ENCODE measurements at places on chromosomes 6 and 20.
A peak's percentile ranks its signal among the peaks of the same experiment; 100 is the strongest.

- ATAC-seq, result no peak
Measured at GRCh38 chr6:137819740-137820139, 47.3 kb upstream of the TNFAIP3 start.

DNA sequence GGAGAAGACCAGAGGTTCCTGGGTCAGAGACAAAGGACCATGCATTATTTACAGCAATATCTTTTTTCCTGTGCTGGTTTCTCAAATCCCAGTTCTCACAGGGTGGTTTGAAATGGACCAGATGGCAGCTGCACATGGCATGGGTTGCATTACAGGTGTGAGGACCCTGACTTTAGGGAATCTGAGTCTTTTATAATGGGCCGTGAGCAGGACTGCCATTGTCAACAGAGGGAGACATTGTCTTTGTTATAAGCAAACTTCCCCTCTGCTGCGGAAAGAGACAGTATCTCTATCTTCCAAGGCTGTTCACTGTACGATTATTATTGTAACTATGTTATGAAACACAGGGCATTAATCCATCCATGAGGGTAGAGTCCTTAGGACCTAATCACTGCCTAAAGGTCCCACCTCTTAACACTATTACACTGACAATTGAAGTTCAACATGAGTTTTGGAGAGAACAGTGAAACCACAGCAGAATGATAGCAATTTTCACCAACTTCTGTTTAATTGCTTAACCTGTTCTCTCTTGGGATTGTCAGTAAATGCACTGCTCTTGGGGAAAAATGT is 156.1 kb upstream of the AGPAT4 start:
- no peak for ATAC-seq

DNA sequence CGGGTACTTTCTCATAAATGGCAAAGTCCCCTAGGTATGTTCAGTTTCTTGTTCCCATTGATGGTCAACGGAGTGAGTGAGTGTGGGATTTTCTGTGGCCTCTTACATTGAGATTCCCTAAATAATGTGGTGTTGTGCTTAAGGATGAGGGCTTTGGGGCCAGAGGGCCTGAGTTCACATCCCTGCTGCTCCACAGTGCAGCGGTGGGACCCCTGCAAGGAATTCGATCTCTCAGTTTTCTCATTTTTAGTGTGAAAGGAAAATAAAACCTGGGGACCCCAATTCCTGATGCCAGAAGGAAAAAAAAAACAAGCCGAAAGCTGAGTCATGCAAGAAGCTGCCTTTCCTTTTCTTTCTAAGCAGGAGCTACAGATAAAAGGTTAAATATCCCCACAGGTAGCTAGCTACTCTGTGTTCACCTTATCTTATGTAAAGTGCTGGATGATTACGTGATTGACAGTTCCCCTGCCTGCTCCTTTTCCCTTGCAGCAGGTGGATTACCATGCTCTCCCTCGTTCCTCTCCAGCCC is 120.2 kb upstream of the CLDN20 start:
- ATAC-seq, result no peak

DNA sequence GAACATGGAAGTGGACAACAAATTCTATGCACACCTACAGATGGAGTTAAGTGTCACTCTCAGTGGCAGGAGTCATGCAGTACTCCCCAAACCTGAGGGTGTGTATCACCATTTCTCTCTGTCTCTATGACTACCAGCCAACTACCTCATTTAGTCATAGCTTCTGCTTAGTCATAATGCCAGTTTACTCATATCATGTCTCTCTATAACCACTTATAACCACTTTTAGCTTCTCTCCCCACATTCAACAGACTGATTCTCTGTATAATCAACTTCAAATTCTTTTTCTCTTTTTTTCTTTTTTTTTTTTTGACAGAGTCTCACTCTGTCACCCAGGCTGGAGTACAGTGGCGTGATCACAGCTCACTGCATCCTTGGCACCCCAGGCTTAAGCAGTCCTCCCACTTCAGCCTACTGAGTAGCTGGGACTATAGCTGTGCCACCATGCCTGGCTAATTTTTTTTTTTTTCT is 13.8 kb upstream of the GTF3C6 start:
- peak; percentile 100 for ATAC-seq

DNA sequence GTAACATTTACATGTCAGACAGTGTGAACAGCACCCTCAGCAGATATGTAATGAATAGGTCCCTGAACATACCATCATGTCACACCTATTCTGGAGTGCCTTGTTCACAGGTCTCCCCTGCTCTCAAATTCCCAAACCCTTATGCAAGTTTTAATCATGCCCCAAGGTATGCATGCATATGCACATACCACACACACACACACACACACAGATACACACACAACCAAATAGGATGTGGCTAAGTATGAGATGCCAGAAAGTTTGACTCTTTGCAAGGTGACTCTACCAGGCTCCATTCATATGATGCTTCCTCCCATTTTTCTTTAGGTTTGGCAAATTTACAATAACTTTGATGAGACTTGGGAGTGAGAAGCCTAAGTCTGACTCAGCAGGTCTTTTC is 243.8 kb upstream of the IRAK1BP1 start:
- no peak for ATAC-seq

DNA sequence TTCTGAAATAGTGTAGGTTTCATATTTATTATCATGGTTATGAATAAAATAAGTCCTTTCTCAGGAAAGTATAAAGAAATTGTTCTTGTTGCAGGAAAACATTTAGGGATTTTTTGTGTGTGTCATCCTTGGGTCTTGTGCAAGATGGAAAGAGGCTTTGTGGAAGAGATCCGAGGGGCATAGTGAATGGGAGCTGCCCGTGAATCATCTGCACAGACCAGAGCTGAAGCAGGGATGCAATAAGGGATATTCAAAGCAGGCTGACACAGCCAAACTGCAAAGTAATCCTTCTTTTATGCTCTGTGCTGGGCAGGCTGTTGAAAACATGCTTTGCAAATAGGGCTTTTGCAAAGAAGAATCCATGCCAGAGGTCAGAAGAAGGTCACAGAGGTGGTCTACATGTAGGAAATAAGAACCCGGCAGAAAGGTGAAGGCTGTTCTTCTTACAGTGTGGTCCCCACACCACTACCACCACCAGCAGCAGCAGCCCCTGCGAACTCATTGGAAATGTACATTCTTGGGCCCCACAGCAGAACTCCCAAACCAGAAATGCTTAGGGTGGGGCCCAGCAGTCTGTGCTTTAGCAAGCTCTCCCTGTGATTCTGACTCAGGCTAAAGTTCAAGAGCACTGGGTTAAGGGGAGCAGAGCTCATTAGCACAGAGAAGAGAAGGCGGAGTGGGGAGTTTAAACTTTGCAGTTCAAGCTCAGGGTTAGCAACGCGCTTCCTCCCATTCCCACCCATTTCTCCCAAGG is 237.6 kb downstream of the QKI start:
- ATAC-seq, result peak; percentile 94

DNA sequence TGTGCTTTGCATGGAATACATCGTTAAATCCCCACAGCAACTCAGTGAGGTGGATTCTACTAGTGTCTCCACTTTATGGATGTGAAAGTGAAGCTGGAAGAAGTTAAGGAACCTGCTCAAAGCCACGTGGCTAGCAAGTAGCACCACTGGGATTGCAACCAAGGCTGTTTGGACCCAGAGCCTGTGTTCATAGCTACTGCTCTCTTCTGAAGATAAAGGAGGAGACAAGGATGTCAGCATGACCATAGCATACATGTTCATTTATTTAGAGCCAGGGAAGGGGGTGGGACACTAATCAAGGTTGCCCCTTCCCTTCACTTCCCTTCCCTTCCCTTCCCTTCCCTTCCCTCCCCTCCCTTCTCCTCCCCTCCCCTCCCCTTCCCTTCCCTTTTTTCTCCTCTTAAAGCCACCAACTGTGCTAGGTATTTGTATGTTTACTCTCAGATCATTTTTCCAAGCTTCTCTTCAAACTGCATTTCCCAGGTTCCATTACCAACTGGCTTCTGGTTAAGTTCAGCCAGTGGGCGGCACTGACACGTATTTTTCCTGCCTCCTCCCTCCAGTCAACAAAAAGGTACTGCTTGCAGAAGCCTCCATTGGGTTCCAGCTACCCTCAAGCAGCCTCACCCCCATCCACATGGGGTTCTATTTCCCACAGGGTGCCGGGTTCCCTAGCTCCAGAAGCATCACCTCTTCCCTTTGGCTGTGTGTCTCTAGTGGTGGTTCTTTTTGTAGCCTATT is 134.9 kb downstream of the BCAS1 start:
- ATAC-seq, result no peak

GRCh38 chr6:38508286-38508685 is 131.4 kb downstream of the BTBD9 start:
- ATAC-seq, result no peak

- ATAC-seq, result no peak
Measured at GRCh38 chr6:148064406-148065134, 278.1 kb upstream of the SASH1 start.

All from esophagus mucosa (tissue), 1 donor.